ENCODE measurements at places on chromosomes 7 and 10.

DNA sequence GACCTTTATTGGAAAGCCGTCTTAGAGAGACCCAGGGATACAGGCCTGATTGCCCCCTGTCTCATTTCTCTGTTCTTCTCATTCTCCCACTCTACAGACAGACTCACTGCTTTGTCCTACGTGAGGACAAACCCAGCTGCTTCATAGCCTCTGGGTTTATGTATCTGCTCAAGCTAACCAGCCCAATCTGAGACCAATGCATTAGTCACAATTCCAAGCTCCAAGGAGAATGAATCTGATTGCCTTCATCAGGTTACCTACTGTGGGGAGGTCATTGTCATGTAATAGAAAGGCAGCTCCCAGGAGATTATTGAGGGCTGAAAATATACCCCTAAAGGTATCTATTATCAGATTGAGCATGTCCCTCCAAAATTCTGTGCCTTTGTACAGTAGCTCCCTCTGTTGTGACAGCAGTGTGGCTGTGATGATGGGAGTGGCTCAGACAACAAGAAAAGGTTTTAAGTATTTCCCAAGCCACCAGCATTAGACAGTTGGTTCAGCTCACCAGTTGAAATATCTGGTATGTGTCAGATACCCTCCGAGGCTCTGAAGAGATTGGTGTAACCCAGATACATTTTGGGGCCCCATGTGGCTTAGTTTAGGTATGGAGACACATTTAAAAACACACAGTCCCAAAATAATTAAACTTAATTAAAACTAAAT, 123.1 kb upstream of the EEPD1 start:
- no peak for DNase-seq

GRCh38 chr10:131808370-131808930, 92.4 kb upstream of the PPP2R2D start:
- no peak for DNase-seq

GRCh38 chr10:79266084-79266483, 81.2 kb upstream of the PPIF start:
- no peak for DNase-seq

DNA sequence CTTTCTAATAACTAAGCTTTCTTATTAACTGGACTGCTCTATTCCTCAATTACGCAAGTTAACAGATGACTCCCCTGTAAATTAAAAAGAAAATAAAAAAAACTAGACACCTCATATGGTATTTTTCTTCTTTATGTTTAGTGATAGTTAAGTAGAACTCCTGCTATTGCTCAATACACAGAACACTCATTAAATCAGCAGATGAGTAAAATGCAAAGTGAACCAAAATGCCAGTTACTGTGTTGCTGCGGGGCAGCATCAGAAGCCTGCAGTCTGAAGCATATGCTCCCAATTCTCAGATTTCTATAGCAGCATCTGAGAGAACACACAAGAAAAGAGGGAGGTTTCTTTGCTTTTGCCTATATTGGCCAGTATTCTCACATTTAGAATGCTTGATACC, 28.4 kb downstream of the CDK6 start:
- DNase-seq = no peak

DNA sequence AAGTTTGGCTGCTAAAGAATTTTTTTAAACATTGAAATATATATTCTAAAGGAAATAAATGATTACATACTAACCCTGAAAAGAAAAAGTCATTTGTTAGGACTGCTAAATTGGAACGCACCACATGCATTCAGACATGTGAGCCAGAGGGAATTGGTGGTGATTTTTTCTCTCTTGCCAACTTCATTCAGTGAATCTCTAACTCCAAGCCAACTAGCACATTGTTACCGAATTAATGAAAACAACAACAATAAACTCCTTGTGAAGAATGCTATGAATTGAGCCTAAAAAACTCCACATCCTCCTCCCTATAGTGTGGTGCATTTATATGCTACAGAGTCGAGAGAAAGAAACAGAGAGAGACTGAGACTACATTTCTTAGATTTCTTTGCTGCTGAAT, 135.5 kb upstream of the CACNA2D1 start:
- DNase-seq = no peak
